ENCODE measurements at places on chromosomes 2 and 18.

DNA sequence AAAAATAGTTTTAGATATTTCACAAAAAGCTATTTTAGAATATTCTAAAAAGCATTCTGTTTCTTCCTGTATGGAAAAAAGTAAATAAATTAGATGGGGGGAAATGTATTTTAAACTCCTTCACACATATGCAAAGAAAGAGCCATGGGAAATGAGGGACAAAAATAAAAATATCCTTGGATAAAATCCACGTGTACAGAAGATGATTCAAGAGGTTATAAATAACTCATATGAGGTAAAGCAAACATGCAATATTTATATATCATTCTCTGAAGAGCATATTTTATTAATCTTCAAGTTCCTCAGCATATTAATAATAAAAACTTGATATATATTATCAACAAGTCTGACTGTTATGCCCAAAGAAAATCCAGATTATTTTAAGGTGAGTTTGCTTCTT is 8.8 kb upstream of the GFPT1 start:
- no peak for DNase-seq

- DNase-seq = no peak
These were observed 68.4 kb downstream of the TRAPPC12 start for GRCh38 chr2:3447789-3448317.

GRCh38 chr18:29855637-29856036 is 1186.9 kb downstream of the DSC3 start:
- no peak for DNase-seq

GRCh38 chr2:200930947-200931626 is 32.4 kb downstream of the ORC2 start:
- no peak for DNase-seq

DNA sequence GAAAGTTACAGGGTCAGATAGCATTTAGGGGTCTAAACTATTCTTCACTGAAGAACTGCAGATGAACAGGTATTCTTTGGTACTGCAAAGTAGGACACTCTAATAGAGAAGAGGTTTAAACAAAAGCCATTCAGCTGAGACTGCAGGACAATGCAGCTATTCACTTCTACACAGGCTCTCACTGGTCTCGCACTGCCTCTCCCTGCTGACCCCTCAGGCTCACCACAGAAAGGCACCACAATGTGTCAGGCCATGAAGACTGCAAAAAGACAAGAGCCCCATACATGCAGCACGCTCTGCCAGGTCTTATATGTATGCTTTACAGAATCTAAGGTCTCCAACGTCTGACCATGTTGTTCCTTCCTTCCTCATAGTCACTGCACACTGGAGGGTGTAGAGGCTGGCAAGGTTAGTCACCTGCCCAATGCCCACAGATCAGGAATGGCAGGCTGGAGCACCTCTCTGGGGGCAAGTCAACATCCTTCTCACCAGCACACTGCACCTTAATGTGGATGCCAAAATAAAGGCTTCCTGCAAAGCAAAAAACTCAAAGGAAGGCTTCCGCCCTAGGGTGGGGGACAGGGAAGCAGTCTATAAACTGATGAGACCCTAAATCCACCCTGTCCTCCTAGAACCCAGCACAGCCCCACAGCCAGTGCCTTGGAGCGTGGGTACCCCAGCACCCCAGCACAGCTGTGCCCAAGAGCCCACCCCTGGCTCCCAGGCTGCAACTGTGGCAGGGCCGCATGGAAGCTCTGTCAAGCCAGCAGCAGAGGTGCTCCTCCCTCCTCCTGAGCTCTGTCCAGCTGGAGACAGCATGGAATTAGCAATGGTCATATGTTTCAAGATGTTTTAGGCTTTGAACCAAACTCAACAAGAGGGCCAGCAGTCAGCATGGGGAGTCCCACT is 10.7 kb upstream of the RNU4ATAC start:
- no peak for DNase-seq

GRCh38 chr2:188091220-188091619 is 200.5 kb upstream of the GULP1 start:
- no peak for DNase-seq

- DNase-seq = no peak
These were observed 25.1 kb upstream of the FANCL start for GRCh38 chr2:58266211-58266610.

DNA sequence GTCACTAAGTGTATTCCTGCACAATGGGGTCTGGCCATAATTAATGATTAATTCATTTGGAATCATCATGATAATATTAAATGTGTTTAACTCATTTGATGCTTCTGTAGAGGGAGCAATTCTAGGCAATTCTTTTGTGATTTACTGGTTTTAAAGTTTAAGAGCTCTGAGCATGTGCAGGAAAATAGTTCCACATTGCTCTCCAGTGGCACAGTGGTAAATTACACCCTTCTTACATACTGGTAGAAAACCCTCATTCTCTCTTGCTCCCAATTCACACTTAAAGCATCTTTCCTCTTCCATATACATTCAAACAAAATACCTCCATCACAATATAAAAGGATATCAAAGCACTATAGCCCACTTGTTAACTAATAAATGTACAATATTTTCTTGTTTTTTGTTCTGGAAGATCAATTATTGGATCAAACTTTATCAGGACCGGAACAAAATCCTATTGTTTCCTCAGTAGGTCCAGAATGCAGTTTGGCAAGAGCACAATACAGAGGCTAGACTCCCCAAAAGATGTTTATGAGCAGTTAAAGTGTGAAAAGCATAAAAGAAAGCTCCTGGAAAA is 844.3 kb downstream of the MBD2 start:
- DNase-seq = no peak

DNA sequence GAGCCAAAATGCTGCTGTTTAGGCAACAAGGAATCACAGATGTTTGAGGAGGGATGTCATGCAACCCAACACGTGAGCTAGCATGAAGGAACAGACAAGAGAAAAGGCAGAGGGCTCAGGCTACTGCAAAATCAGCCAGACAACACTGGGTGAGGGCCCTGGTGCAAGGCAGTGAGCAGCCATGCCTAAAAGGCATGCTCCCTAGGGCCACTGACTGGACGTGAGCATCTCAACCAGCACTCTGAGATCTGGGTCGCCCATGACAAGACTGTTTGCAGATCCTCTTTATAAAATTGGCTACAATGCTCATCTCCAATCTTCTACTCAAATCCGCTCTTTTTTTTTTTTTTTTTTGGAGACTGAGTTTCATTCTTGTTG is 49.1 kb downstream of the KIAA2012 start:
- no peak for DNase-seq

GRCh38 chr2:20942646-20943125 is 101.2 kb downstream of the APOB start:
- no peak for DNase-seq

GRCh38 chr2:163401481-163401880 is 334.3 kb downstream of the FIGN start:
- no peak for DNase-seq

DNA sequence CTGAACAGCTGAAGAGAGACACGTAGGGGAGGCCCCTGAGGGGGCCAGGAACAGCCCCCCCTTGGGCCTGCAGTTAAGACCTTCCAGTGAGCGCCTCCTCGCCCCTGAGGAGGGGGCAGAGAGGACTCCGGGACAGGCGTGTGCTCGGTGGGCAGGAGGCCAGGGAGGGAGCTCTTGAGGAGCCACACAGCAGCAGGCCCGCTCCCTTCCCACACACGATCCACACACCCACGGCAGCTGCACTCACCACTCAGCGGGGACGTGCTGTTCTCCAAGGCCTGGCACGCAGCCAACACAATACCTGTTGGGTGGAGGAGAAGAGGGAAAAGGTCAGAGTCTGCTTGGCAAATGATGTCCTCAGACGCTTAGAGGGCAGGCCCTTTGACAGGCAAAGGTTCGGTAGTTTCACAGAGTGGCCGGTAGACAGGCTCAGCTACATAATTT is 39.0 kb downstream of the TGFA start:
- no peak for DNase-seq

- DNase-seq = no peak
These were observed 33.2 kb upstream of the GRHL1 start for GRCh38 chr2:9918275-9918674.

GRCh38 chr2:132999421-132999820 is 329.4 kb upstream of the LYPD1 start:
- DNase-seq = no peak

- no peak for DNase-seq
These were observed 801.0 kb downstream of the LRRTM4 start for GRCh38 chr2:76721226-76721625.

DNA sequence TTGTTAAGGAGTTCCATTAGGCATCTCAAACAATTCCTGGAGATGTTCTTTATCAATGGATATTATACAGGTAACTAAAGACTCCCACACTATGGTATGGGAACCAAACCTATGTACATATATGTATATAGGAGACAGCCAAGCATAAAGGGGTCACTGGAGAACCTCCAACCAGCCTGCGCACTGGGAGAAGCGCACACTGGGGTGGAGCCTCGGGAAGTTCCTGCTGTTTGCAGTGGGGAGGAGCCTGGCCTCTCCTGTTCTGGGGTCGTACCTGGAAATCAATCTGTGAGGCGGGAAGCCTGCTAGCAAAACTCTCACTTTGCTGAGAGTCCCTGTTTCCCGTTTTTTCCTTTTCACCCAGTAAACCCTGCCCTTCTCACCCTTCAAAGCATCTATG is 83.1 kb upstream of the CREB1 start:
- DNase-seq = no peak

DNA sequence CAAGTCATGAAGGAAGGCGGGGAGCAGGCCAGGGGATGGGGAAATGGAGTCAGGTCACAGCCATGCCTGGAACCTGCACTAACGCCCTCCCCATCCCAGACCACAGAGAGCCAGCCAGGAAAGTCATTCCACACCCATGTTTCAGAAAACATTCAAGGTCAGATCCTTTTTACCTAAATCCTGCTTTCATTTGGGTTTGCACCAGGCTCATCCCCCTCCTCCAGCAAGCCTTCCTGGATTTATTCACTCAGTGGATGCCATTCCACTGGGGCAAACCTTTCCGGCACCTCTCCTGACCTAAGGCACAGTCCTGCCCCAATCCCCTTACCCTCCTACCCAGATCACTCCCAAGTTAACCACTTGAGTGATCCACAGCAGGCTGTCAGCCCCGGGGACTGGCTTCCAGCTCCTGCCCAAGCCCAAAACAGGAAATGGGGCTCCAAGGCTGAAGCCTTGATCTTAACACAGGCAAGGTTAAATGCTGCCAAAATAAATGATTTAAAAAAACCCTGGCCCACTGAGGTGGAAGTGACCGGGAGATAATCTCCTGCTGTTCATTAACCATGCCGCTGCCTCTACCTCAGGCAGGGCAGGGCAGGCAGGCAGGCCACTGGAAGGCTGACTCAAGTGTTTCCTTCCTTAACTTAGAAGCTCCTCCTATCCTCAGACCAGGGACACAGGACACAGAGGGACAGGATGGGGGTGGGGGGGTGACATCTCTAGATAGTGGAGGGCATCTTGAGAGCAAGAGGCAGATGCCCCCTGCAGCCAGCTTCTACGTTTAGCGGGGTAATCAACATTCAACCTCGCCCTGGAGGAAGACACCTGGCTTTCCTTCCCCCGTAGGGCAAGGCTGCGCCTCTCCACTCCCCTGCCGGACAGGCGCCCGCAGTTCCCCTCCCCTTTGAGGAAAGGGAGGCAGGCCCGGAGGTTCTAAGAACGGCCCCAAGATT is 1.4 kb downstream of the RAB11FIP5 start:
- DNase-seq = no peak

All from activated naive CD4-positive, alpha-beta T cell (primary cell).